WTC11 (cell line): ENCODE measurements at places on chromosomes 1 and 21. TPM values are rescaled to one million over a fixed set of nuclear protein-coding genes. Genes with fewer than 3 reads are reported as not detected.

Gene NPR1
- 13.2 to 16.5 TPM (median 15.9 TPM) in 3 replicates for total RNA-seq

GRCh38 chr1:46488343-46489168, 1.1 kb upstream of the DMBX1 start:
- peaks cover 99% of the 10 kb centered on the region for H3K27me3 ChIP-seq
- H3K4me3 ChIP-seq: peak overlapping the region; percentile 89
- H3K4me1 ChIP-seq: peaks cover 53% of the 10 kb centered on the region
- H3K36me3 ChIP-seq: peaks cover 2% of the 10 kb centered on the region; the same call in 1 of the 2 replicates
- no peak for DNase-seq

DNA sequence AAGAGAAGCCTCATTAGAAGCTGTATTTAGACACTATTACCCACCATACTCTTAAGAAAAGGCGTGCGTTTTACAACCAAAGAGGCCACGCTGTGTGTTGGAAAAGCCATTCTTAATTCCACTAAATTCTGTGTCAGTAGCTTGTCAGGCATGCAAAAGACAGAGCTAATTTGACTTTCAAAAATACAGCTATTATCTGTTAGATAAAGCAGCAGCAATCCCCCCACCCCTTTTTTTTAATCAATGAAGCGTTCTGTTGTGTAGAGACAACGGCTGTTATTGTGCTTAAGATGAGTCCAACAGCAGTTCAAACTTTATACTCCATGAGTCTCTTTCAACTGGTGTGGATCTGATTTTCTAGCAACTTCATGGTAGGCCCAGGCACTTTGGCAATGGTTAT, 43.5 kb downstream of the PLA2G4A start:
- no peaks in the 10 kb centered on the region for H3K36me3 ChIP-seq
- no peaks in the 10 kb centered on the region for H3K27me3 ChIP-seq
- no peak for DNase-seq
- H3K4me1 ChIP-seq: peaks cover 49% of the 10 kb centered on the region
- no peak overlapping the region for H3K27ac ChIP-seq

Gene TCHHL1
- total RNA-seq: not detected in 3 replicates

DNA sequence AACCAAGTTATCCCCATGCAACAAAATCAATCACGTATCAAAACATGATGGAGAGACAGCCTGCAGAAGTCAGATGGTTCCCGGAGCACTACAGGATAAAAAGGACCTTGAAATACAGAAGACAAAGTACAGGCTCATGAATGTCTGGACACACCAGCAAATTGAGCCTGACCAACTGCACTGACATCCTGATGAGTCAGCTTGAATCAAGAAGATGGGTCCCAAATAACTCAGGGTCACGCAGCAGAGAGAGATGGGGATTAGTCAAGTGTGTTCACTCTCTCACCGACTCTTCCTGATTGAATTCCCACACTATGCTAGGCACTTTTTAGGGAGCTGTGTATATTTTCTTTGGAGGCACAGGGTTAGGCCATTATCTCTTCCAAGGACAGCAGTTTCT, 71.1 kb upstream of the DIRAS3 start:
- H3K4me1 ChIP-seq: 0 out of 2 replicates have a peak, but pooled peaks cover 5% of the 10 kb centered on the region
- no peak overlapping the region for H3K4me3 ChIP-seq
- DNase-seq: no peak
- H3K27ac ChIP-seq: no peak overlapping the region
- H3K36me3 ChIP-seq: no peaks in the 10 kb centered on the region
- H3K27me3 ChIP-seq: no peaks in the 10 kb centered on the region

- DNase-seq: no peak
- H3K27me3 ChIP-seq: no peaks in the 10 kb centered on the region
- H3K4me3 ChIP-seq: no peak overlapping the region
- no peaks in the 10 kb centered on the region for H3K36me3 ChIP-seq
Observed at GRCh38 chr1:221761354-221762002, 19.6 kb upstream of the DUSP10 start.

DNA sequence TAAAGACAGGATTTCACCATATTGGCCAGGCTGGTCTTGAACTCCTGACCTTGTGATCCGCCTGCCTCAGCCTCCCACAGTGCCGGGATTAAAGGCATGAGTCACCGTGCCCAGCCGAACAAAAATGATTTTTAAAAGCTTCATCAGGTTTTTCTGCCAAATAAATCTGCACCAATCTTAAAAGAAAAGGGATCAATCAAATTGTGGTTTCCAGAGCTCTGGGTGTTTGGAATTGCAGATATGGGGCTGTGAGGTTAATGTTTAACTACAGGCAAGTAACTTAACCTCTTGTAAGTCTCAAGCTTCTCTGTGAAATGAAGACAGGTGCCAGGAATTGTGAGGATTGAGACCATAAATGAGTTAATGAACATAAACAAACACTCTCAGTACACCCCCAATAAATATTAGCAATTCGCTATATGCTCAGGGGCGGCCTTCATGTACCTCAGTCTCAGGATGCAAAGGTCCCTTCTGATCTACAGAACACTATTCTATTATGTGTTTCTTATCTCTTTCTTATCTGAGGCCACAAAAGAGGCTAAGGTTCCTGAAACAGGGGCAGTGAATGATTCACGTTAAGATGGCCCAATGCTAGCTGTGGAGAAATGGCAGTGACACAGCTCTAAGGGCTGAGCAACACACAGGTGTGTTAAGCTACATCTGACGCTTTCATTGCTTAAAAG, 7.1 kb upstream of the GNPAT start:
- DNase-seq: no peak
- H3K27me3 ChIP-seq: no peaks in the 10 kb centered on the region
- H3K4me3 ChIP-seq: no peak overlapping the region
- no peaks in the 10 kb centered on the region for H3K4me1 ChIP-seq

GRCh38 chr1:24892188-24893153, 37.6 kb downstream of the RUNX3 start:
- peaks cover 9% of the 10 kb centered on the region for H3K27me3 ChIP-seq
- DNase-seq: no peak
- H3K4me3 ChIP-seq: no peak overlapping the region
- H3K4me1 ChIP-seq: no peaks in the 10 kb centered on the region

Gene AADACL3
- 0.77 to 0.94 TPM (median 0.78 TPM) in 3 replicates for total RNA-seq

Gene NHLH1
- 0.69 to 0.70 TPM (median 0.69 TPM) in 3 replicates for total RNA-seq

DNA sequence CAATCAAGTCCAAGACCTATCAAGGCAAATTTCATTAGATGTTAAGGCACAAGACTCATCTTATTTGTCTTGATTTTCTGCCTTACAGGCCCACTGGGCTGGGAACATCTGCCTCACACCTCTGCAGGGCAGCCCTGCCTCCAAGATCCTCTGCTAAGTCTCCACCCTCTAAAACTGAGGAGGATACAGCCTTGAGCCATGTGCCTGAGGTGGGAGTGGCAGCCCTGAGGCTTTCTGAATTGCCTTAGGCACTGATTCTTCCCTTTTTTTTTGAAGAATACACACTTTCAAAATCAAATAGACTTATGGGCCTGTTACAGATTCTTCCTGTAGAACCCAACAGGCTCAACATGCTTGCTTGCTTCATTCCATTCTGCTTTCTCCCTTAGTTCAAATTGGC, 544.3 kb upstream of the ADAMTS5 start:
- H3K4me3 ChIP-seq: no peak overlapping the region
- peaks cover 5% of the 10 kb centered on the region for H3K4me1 ChIP-seq
- 0 out of 2 replicates have a peak, but pooled peaks cover under 1% of the 10 kb centered on the region for H3K36me3 ChIP-seq
- H3K27me3 ChIP-seq: no peaks in the 10 kb centered on the region
- DNase-seq: no peak

Gene ADAM30
- not detected in 3 replicates for total RNA-seq

Gene MPL
- total RNA-seq: 0.15 to 0.44 TPM (median 0.21 TPM) in 3 replicates

Gene RHD
- not detected in 3 replicates for total RNA-seq

DNA sequence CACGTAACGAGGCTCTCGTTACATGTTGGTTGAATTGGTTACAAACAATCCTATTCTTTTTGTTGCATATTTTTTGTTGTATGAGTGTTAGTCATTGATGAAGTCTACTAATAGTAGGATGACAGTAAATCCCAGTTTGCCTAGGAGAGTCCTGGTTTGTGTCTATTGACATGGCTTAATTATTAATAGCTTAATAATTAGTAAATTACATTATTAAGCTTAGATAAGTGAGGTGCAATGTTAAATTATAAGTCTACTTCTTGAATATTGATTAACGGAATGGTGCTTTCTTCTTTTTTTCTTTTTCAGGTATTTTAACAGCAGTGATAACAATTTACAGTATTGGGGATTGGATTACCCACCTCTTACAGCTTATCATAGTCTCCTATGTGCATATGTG, 34.5 kb downstream of the ALG6 start:
- no peak overlapping the region for H3K27ac ChIP-seq
- no peak overlapping the region for H3K4me3 ChIP-seq
- no peaks in the 10 kb centered on the region for H3K27me3 ChIP-seq
- no peak for DNase-seq
- peaks cover 15% of the 10 kb centered on the region for H3K36me3 ChIP-seq

GRCh38 chr1:104266612-104267011, 516.9 kb downstream of the AMY1C start:
- no peak overlapping the region for H3K27ac ChIP-seq
- H3K27me3 ChIP-seq: peaks cover 3% of the 10 kb centered on the region; the same call in 1 of the 2 replicates
- no peak overlapping the region for H3K4me3 ChIP-seq
- peaks cover 5% of the 10 kb centered on the region for H3K36me3 ChIP-seq

DNA sequence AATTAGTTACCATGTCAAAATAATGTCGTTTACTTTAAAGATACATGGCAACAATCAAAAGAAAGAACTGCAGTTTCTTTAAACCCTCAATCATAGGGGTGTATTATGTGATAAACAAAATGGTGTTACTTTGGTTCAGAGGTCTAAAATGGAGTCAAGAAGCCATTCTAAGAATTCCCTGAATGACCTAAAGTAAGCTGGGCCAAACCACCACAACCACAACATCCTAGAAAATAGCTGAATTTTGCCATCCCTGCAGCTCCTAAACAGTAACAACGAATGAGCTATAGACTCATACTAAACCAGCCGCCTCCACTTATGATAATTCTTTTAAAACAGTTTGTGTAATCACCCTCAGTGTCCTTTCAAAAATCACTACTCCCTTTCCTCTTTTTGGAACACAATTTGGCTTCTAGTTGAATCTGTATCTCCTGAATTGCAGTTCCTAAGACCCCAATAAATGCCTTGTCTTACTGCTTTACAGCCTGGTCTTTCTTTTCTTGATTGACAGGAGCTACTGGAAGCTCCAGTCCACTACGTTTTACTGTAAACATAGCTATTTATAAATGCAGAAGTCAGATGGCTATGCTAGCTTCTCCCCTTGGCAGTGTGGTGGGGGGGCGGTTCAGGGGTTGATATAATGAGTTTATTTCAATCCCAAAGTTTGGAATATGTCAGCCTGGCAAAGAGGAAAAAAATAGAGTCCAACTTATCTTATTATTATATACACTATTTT, 84.3 kb downstream of the PLPPR4 start:
- H3K4me3 ChIP-seq: no peak overlapping the region
- no peak for DNase-seq
- H3K27ac ChIP-seq: no peak overlapping the region
- H3K27me3 ChIP-seq: no peaks in the 10 kb centered on the region
- H3K36me3 ChIP-seq: no peaks in the 10 kb centered on the region
- no peaks in the 10 kb centered on the region for H3K4me1 ChIP-seq

Gene ACTL8
- 0.80 to 1.6 TPM (median 0.87 TPM) in 3 replicates for total RNA-seq

DNA sequence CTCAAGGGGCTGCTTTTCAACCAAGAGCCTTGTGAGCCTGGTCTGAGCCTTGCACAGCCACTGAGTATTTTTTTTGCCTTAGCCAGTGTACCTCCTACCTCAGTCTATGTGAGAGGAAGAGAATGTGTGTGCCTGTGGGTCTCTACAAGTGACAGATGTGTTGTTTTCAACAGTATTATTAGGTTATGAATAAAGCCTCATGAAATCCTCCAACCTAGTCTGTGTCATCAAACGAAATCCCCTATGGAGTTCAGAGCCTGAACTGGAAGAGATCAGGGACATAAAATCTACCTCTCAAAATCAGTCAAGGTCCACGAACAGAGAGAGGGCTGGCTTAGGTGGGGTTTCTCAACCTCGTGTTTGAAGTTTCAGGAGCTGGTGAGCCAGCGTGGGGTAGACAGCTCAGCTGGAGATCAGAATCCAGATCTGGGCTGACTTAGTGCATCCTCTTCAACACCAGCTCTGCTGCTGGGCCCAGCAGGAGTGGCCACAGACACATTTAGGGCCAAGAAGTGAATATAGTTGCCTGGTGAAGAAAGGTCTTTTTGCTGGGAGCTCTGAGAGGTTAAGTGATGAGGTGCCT, 8.2 kb downstream of the XKR8 start:
- no peak overlapping the region for H3K4me3 ChIP-seq
- peaks cover 3% of the 10 kb centered on the region; the same call in 1 of the 2 replicates for H3K36me3 ChIP-seq
- DNase-seq: no peak
- no peaks in the 10 kb centered on the region for H3K4me1 ChIP-seq
- no peaks in the 10 kb centered on the region for H3K27me3 ChIP-seq

GRCh38 chr21:22754746-22755145, 1756.5 kb downstream of the NCAM2 start:
- H3K4me1 ChIP-seq: no peaks in the 10 kb centered on the region
- H3K27ac ChIP-seq: no peak overlapping the region
- no peaks in the 10 kb centered on the region for H3K36me3 ChIP-seq
- no peak overlapping the region for H3K4me3 ChIP-seq
- no peak for DNase-seq

- no peak overlapping the region for H3K27ac ChIP-seq
- no peak overlapping the region for H3K4me3 ChIP-seq
- DNase-seq: no peak
Observed at GRCh38 chr1:70509996-70510876, 99.2 kb downstream of the CTH start.

Gene AKR7A3
- total RNA-seq: 1.3 to 1.5 TPM (median 1.5 TPM) in 3 replicates

- H3K36me3 ChIP-seq: no peaks in the 10 kb centered on the region
- H3K27ac ChIP-seq: no peak overlapping the region
- no peaks in the 10 kb centered on the region for H3K4me1 ChIP-seq
Observed at GRCh38 chr1:221517961-221518360, 223.9 kb downstream of the DUSP10 start.

Gene NTPCR
- total RNA-seq: 102 to 109 TPM (median 103 TPM) in 3 replicates

DNA sequence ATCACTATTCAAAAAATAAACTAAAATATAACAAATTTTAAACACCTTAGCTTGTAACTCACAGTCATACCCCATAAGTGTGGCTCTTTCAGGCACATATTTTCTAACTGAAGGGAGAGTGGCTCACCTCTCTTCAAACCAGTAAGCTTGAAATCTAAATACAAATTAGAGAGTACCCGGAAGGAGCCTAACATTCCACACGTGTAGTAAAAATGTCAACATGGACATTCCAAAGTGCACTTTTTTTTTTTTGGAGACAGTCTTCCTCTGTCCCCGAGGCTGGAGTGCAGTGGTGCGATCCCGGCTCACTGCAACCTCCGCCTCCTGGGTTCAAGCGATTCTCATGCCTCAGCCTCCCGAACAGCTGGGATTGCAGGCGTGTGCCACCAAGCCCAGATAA, 275.6 kb upstream of the ADGRL2 start:
- H3K27ac ChIP-seq: no peak overlapping the region
- H3K27me3 ChIP-seq: no peaks in the 10 kb centered on the region
- H3K4me3 ChIP-seq: no peak overlapping the region

- H3K27ac ChIP-seq: peak overlapping the region; percentile 13; the same call in 1 of the 2 replicates
- peaks cover 30% of the 10 kb centered on the region for H3K36me3 ChIP-seq
- no peaks in the 10 kb centered on the region for H3K27me3 ChIP-seq
- peaks cover 3% of the 10 kb centered on the region for H3K4me1 ChIP-seq
Observed at GRCh38 chr1:37562984-37563383, 6.2 kb downstream of the DNALI1 start.

DNA sequence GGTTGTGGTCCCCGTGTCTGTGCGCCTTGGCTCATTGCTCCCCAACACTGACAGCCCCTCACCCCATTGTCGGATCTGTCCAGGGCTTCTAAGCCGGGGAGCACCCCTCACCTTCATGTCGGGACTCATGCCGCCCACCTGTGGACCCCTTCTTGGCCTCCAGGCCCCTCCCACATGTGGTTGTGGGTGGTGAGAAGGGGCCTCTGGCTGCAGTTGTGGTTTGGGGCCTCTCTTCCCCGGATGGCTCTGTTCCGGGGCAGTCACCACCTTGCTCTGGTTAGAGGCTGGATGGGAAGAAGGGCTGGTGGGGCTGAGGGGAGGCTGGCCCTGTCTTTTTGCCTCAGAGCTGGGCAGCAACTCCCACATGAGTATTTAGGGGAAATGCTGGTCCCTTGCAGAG, 158.6 kb upstream of the C1orf174 start:
- no peak for DNase-seq
- H3K4me1 ChIP-seq: no peaks in the 10 kb centered on the region
- no peak overlapping the region for H3K4me3 ChIP-seq
- peaks cover 47% of the 10 kb centered on the region for H3K36me3 ChIP-seq
- H3K27ac ChIP-seq: no peak overlapping the region
